ENCODE measurements at places on chromosomes 7 and 10.
A peak's percentile ranks its signal among the peaks of the same experiment; 100 is the strongest.

GRCh38 chr10:80553436-80553835, 15.7 kb downstream of the SH2D4B start:
- DNase-seq: no peak

- no peak for DNase-seq
Observed at GRCh38 chr7:67018940-67019339, 22.3 kb downstream of the TYW1 start.

GRCh38 chr10:127911867-127912257, 5.0 kb downstream of the PTPRE start:
- DNase-seq: no peak

DNA sequence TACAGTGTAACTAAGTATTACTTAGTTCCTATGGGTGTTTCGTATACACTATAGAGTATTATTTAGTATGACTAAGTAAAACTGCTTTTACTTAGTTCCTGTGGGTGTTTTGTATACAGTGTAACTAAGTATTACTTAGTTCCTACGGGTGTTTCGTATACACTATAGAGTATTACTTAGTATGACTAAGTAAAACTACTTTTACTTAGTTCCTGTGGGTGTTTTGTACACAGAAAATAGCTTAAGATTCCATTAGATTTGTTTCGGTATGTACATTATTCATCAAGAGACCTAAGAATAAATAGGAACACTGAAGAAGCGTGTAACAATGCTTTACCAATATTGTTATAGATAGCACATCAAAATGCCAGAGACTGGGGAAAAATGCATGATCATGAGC, 25.0 kb downstream of the IGF2BP3 start:
- DNase-seq: no peak

DNA sequence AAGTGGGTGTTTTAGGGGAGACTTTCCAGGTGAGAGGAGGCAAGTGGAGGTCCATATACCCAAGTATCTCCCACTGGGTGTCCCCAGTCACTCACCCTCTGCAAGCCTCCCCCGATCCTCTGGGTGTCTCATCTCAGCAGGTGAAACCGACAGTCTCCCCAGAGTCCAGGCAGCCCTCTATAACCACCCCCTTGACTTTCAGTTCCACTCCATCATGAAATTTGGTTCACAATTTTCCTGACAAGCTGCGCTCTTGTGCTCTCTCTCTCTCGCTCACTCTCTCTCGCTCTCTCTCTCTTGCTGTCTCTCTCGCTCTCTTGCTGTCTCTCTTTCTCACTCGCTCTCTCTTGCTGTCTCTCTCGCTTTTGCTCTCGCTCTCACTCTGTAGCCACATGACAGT, 8.1 kb upstream of the RABGEF1 start:
- DNase-seq: no peak

GRCh38 chr7:25770235-25770634, 381.8 kb upstream of the NFE2L3 start:
- DNase-seq: no peak

DNA sequence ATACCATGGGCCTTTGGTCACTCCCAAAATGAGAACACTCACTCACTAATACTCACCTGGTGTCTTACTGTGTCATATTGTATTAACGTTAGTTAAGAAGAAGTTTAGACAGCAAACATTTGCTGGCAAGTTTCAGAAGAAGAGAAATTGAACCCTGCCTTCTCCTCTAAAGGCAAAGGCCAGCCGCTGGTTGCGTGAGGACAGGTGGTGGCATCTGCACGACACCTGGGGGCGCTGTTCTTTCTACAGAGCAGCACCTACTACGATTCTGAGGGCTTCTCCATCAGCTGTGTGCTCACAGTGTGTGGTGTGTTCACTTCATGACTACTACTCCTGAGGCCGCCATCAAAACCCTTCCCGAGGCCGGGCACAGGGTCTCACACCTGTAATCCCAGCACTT, 17.9 kb upstream of the CLEC2L start:
- no peak for DNase-seq

- no peak for DNase-seq
Observed at GRCh38 chr7:112510001-112510742, 29.4 kb downstream of the LSMEM1 start.

DNA sequence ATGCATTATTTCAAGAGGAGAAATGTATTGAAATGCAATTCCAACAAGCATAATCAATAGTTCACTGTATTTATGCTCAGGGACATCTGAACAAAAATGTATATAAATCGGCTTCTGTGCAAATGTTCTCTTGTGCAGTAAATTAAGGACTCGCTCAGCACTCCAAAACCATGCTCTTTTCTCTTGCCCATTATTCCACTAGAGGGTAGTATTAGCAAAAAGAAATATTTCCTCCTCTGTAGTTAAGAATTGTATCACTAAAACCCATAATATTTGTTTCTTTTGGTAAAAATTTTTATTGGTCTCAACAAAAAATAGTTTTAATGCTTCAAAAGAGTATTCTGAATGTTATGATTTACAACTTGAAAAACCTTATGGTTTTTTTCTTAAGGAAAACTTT, 803.1 kb downstream of the PCDH15 start:
- peak; percentile 42 for DNase-seq

GRCh38 chr7:36273836-36274235, 115.8 kb upstream of the ANLN start:
- DNase-seq: no peak

DNA sequence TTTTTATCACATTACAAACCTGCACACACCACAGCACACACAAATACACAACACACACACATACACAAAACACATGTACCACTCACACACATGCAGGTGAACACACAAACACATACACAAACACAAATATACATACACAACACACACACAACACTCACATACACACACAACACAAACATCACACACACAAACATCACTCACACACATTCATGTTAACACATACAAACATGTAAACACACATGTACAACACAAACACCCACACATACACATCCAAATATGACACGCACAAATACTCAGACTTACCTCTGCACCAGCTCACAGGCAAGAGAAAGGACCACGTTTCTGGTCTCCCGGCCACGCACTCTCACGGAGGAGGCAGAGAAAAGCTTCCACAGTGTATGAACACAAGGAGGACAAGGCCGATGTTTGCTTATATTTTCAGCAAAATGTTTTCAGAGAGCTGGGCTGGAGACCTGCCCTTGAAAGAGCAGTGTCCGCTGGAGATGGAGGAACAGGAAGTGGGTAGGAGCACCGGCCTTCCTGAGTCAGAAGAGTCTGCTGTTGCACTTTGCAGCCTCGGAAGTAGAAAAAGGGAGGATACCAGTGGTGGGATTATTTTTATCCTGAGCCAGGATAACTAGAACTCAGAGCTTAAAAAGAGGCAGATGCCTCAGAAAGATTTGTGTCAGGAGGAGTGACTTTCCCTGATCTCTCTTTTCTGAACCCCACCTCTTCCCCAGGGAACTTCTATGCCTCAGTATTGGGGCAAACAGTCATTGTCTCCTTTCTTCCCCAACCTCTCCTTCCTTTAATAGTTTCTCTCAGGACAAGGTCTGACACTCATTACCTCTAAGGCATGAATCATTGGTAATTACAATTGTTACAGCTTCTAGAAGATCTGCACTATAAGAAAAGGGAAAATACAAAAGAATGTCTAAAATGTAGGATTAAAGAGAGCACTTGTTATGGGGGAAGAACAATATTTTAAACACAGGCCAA, at the start of gene GIMAP6:
GIMAP6 (minus strand) TSS at position 520 of the 999 bp plus-strand sequence. CDS start 2,243 bp downstream, outside the sequence.
- DNase-seq: no peak
